ENCODE measurements at places on chromosomes 4 and X.

- no peak for DNase-seq
Observed at GRCh38 chr4:112563431-112564200, 47.6 kb upstream of the NEUROG2 start.

DNA sequence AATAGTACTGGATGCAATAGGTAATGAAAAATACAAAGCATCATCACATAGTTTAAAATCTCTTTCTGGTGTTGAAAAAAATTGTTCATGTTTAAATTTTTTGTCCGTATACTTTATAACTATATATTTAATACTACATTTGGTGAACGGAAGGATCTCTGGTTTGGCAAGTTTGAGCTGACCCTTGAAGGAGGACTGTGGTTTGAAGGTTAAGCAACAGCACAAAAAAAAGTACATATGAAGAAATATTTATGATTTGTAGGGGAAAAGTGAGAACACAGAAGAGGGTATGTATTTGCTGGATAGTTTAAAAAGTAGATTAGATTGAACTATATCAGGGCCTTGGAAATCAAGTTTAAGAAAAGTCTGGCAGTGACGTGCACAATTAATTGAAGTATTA, 13.3 kb downstream of the SRP72 start:
- DNase-seq: no peak

GRCh38 chr4:83195269-83195668, 80.7 kb upstream of the PLAC8 start:
- DNase-seq: no peak

- DNase-seq: no peak
Observed at GRCh38 chr4:166064721-166065120, 191.7 kb downstream of the TLL1 start.

DNA sequence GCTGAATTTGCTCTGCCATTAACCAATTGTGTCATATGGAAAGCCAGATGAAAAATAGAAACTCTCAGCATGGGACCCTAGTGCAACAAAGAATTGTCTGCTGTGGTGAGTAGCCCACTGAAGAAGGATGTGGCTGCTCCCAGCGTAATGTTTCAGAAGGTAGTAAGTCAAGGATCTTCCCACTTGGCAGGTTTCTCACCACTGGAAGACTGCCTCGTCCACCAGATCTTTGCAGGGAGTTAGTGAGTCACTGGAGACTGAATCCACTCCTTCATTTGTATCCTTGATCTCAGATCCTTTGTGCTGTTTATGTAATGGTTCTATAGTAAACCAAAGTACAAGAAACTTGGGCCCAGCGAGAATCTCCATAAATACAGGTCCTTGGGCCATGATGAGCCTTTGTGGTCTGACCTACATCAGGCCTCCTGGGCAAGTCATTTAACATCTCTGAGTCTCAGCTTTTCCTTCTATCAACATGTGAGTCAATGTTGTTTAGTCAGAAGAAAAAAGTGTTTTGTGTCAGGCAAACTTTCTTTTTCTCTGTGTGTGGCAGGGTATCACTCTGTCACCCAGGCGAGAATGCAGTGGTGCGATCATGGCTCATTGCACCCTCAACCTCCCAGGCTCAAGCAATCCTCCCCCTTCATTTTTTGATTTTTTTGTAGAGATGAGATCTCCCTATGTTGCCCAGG, 78.0 kb upstream of the CCDC160 start:
- DNase-seq: no peak

- DNase-seq: peak; percentile 93
Observed at GRCh38 chrX:21926527-21927278, 13.8 kb upstream of the SMS start.

Measured in endothelial cell of umbilical vein (primary cell).